ENCODE measurements at places on chromosomes 2 and 18.

DNA sequence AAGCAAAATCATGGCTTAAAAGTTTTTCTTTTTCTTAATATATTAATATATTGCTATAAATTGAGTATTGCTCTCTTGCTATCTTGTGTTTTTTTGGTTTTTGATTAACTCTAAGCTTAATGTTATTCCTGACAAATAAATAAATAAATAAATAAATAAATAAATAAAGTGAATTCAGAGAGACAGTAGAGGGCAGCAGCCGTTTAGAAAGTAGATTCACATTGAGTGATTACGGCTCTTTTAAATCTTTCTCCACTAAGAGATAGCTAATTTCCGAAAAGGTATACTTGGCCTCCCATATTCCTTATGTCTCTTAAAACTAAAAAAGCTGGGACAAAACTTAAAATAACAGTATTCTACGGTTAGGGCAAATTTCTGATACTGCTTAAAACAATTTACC, 34.3 kb downstream of the MSH2 start:
- DNase-seq = no peak

- DNase-seq = no peak
Measured at GRCh38 chr2:68283419-68283812, 31.1 kb upstream of the PPP3R1 start.

DNA sequence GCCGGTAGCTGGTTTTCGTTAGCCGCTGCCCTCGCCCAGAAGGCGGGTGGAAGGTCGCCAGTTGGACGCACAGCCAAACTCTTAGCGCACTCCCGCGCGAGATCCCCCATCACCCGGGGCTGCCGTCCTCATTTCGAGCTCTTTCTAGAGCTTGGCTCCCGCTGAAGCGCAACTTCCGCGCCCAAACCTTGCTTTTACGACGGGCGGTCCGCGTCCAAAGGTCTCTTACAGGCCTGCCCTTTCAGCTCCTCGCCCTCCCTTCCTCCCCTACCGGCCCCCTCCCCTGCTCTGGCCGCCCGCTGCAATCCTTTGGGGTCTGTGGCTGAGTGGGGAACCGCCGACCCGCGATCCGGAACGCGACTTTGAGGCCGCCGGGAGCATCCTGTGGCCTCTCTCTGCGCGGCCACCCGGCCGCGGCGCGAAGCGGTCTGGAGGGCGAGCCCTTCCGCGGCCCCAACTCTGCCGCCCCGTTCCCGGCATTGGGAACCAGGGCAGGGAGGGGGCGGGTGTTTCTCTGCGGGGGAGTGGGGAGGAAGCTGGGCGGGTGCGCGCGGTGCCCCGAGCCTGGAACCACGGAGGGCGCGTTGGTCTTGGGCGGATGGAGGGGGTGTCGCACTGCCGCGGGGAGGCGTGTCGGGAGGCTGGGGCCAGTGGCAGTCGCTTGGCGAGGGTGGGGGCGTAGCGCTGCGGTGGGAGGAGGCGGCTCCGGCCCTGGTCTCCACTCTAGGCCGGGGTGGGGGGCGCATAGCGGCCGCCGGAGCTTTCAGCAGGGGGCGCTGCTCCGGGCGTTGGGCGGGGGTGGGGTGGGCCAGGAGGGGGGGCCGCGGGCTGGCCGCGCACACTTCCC, at the start of gene GDF7:
Gene GDF7 (plus strand): TSS at position 841 of the 847 bp plus-strand sequence. CDS start 96 bp downstream, outside the sequence.
- DNase-seq = no peak

GRCh38 chr2:173150087-173150486, 74.4 kb downstream of the MAP3K20 start:
- DNase-seq = no peak

DNA sequence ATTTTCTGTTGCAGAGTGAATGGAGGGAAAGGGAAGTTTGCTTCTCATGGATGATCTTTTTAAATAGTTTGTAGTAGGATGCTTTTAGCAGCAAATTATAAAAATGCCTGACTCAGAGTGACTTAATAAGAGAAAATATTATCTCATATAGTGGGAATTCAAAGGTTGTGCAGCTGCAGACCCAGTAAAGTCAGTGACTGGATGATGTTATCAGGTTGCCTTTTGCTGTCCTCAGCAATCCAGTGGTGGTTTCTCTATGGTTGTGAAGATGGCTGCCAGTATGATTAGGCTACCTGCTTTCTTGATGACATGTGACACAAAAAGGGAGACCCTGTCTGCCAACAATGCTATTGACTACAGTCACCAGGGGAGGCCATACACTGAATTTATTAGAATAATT, 184.8 kb downstream of the DIS3L2 start:
- DNase-seq = peak; percentile 10

DNA sequence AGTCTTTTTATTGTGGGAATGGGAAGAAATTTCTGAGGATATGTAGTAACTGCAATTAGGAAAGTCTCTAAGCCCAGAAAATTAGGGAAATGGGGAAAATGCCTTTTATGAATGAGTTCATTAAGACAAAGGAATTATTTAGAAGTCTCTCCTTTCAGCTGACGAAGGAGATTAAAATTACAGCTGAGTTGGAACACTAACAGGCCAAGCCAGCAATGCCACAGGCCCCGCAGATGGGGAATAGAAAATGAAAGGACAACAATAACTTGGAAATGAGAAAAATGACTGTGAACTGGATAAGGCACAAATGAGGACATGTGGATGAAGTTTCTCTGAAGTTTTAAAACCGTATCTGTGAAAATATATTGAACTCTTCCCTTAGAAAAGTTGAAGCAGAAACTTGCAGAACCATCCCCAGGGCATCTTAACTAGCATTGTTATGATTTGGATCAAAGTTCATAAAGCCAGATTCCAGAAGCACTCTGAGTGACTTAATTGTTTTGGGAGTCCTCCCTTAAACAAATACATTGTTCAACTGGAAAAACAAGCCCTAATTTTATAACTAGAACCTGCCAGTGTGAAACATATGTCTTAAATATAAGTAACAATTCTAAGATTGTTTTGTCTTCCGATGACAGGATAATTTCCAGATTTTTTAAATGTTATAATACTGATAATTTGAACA, 51.3 kb downstream of the C2orf76 start:
- DNase-seq = no peak

DNA sequence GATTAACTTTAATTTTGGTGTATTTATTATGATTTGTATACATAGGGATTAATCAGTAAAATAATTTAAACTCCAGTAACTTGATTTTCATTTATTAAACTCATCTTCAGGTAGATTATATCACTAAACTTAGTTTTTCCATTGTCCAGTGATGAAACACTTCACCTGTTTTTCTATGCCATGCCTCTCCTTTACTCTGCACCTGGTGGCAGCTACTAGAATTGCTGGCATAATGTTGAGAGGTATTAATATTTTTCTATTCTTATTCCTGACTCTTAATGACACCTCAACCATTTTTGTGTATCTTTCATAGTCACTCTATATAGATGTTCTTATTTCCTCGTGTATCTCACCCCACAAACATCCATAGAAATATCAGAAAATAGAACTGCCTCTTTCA, 940.3 kb upstream of the CRIM1 start:
- DNase-seq = no peak

- no peak for DNase-seq
Measured at GRCh38 chr2:11567631-11568031, 33.8 kb downstream of the GREB1 start.

DNA sequence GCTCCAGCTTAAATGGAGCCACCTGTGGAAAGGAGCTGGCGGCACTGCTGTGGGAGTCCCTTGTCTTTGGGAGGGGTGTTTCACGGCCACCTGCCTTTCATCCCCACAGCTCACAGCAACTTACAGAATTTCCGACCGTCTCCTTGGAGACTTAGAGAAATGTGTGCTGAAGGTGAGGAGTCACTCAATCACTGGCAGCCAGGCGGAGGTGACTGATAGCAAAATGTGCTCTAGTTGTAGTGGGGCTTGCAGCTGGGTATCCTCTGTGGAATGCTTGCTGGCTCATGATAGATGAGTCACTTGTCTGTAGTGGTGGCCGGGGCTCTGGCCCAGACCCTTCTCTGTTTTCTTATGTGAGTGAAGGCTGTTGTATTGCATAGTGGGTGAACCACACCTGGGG, 110.7 kb downstream of the SH3RF3 start:
- DNase-seq = peak; percentile 28

- DNase-seq = no peak
Measured at GRCh38 chr18:76432274-76432755, 62.7 kb downstream of the ZNF516 start.

GRCh38 chr2:111669928-111670695, 213.9 kb downstream of the ANAPC1 start:
- DNase-seq = no peak

- DNase-seq = no peak
Measured at GRCh38 chr2:174680221-174680620, 82.6 kb upstream of the WIPF1 start.

DNA sequence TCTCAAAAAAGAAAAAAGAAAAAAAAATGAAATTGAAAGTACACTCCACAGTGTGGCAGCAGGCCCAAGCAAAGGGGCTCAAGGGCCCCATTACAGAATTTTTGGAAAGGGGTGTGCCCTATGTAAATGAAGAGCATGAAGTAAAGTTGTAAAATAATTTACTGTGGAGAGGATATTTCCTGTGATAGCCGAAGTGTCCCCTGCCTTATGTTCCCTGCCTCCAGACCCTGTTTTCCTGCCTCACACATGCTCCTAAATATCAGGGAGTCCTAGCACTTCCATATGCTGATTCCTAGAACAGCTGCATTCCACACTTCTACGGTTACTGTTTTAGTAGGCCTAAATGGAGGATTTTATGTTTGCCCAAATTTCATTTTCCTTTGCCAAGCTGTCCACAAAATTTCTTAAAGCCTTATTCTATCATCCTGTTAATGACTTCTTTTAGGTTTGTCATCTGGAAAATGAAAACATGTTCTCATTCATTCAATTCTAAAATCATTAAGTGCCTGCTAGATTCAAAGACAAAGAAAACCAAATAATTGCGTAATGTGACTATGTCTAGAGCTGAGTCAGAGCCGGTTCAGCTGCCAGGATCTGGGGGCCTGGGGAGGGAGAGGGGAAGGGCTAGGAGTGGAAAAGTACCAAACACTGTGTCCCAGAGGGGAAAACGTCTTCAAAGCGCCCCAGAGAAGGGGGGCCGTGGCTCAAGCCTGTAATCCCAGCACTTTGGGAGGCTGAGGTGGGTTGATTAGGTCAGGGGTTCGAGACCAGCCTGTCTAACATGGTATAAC, 25.9 kb upstream of the IMPA2 start:
- DNase-seq = no peak

- DNase-seq = no peak
Measured at GRCh38 chr2:120984046-120984445, 248.4 kb downstream of the GLI2 start.

DNA sequence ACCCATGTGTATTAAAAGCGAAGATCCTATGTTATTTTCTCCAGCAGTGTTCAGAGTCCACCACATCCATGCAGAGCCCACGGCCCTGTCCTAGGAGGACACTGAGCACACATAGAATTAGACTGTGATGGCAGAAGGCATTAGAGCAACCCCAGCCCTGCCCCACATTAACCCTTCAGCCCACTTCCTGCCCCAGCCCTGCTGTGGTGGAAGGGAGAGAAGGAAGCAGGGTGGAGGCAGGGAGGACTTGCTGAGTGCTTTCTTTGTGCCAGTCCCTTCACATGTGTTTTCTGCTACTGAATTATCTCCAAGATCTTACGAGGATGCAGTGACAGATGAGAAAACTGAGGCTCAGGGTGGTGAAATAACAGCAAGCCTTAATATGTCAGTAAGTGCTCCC, 339.0 kb downstream of the SMAD2 start:
- no peak for DNase-seq

- no peak for DNase-seq
Measured at GRCh38 chr18:64097497-64097896, 51.4 kb downstream of the LINC00305 start.

DNA sequence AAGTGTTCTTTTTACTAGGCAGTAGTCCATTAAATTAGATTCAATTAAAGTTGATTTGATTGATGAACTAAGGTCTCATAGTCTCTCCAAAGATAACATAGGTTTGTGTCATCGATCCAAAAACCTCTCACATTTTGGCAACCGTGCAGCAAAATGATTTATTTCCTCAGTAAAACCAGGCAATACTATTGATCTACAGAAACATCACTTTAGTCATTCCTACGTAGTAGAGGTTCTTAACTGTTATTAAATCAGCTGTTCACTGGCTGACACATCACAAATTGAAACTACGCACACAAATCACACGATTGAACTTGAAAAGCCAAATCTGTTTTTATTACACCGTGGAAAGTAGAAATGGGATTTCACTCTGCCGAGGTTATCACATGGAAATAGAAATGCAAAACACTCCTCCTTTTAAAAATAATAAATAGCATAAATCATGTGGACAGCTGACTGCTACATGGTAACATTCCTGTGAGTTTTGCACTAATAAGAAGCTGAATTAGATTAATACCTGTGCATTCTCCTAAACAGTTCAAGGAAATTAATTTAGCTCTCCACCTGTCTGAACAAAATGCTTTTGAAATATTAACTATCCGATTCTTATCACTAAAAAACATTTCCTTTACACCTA, 262.5 kb downstream of the CDH20 start:
- no peak for DNase-seq

DNA sequence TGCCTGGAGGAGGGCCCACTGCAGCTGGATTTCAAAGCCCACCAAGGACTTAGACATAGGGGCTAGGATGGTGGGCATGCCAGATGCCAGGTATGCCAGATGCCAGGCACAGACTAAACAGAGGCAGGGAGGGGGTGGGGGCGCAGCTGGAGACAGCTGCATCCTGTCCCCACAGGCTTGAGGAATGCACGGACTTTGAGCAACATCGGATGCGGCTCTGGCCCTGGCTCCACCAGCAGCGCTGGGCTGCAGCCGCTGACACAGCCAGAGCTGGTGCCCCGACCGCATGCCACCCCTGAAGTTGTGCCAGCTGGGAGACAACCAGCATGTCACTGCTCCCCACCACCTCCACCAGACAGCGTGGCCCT, 39.5 kb downstream of the AQP12A start:
- DNase-seq = no peak

DNA sequence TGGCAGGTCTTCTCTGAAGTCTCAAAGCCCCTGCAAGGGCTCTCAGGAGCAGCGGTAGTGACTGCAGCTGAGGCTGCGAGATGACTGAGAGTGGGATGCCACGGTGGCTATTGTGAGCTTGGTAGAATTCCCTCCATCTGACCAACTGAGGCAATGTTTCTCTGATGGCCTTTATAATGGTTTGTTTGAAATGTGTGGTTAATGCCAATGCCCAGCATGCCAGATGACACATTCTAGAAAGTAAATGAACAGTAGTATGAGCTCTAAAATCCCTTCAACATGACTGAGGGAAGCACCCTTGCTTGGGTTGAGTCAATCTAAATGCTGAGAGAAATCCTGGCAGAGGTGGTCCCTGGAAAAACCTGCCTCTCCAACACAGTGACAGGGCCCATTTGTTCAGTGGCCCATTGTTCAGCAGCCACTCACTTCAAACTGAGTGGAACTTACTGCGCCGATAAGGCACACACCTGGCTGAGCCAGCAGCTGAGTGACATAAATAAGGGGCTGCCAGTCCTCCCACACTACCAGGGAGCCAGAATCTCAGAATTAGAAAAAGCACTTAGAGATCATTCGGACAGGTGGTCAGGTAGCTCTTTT, 31.7 kb downstream of the SULT1C2 start:
- DNase-seq = no peak

GRCh38 chr2:84729224-84729623, 151.7 kb downstream of the TRABD2A start:
- DNase-seq = no peak
